ENCODE measurements at places on chromosomes 1 and 21.

- no peak for DNase-seq
Observed at GRCh38 chr1:84756455-84757082, 66.3 kb upstream of the SSX2IP start.

GRCh38 chr1:217482356-217483102 lies 148.4 kb downstream of the GPATCH2 start:
- peak; percentile 29 for DNase-seq

- peak; percentile 28 for DNase-seq
Observed at GRCh38 chr1:226082959-226083301, 20.4 kb downstream of the H3-3A start.

DNA sequence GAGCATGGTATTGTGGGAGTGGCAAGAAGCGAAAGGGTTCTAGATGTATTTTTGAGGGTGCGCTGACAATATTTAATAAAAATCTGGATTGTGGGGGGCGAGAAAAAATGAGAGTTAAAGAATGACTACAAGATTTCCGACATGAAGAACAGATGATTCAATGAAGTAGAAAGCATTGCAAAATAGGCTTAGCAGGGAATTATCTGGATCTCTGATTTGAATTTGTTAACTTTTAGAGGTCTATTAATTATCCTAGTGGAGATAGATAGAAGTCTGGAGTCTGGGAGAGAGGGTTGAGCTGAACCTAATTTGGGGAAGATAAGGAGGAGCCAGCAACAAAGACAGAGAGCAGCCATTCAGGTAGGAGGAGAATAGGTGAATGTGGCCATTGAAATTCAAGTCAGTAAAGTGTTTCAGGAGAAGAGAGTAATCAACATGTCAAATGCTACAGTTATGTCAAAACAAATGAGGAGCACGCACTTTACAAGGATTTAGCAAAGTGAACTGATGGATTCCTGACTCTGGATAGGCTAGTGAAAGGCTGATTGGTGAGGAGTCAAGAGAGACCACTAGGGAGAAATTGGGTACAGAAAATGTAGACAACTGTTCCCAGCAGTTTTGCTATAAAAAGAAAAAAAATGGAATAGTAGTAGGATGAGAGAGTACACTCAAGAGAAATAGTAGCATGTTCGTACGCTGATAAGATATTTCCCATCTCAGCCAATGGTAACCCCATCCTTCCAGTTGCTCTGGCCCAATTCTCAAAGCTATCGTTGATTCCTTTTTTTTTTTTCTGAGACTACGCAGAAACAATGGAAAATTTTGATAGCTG lies 393.2 kb upstream of the CXADR start:
- DNase-seq, result no peak

DNA sequence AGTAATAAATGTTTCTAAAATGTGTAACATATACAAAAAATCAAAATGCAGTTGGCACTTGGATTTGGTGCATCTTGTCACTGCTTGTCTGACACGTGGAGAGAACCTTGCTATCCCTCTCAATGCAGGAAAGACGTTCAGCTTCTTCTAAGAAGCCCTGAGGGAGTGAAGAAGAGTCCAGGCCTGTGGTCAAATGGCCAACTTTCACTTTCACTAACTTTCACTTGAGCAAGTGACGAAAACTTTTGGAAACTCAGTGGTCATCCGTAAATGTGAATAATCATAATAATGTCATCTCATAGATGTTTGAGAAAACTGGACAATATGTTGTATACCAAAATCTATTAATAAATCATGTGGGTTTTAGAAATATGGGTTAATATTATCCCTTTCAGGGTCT lies 61.9 kb downstream of the ERG start:
- DNase-seq, result no peak

DNA sequence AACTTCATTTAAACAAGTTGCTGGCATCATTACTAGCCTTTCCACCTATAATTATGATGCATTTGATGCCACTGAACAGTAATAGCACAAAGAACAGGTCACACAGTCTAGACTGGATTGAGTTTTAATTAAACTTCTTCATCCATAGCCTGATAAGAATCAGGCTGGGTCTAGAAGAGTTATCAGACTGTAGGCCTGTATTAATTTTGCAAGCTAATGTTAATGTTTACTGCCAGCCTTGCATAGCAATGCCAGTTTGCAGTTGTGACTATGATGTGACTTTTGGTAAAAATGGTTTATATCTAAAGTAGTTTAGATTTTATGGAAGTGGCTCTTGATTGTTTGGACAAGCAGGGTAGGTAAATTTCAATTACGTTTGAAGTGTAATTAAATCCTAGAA lies 68.0 kb downstream of the PRKAA2 start:
- no peak for DNase-seq

DNA sequence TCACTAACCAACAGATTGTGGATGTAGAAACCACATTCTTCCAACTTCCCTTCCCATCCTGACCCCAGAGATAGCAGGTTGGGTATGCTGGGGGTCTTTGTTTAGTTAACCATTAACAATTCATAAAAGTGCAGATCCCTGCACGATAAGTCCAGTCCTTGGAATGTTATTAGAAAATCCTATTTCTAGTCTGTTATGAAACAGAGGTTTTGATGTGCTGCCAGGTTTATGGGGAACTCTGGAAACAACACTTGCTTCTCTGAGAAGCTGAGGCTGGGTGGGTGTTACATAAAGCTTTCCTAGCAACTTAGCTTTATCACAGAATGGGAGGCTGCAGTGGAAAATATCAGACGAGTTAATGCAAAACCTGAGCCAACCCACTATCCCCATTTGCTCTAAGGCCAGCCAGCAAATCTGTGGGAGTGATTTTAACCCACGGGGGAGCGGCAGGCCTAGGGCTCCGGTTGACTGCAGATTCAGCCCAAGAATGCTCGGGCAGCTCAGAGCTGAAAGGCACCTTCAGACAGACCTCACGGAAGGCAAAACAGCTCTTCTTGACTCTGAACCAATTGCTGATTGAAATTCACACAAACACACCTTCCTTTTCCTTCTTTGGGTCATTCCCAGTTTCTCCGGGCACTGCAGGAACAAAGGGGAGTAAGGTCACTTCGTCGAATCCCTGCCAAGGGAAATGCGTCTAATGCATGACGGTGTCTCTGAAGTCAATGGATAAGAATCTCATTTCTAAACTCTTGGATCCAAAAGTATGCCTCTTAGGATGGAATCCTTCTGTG lies 111.7 kb upstream of the IRF2BP2 start:
- DNase-seq, result no peak

DNA sequence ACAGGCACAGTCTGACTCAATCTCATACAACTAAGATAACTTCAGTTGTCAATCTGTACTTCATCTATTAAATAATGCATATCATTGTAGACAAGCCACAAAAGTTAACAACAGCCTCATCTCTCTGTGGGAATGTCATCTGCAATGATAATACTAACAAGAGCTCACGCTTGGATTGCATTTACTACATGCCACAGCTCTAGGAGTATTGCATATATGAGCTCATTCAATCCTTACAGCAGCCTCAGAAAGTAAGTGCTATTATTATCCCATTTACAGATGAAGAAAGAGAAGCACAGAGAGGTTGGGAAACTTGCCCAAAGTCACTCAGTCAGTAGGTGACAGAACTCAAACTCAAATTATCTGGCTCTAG lies 105.7 kb upstream of the GUCA2B start:
- DNase-seq, result no peak

DNA sequence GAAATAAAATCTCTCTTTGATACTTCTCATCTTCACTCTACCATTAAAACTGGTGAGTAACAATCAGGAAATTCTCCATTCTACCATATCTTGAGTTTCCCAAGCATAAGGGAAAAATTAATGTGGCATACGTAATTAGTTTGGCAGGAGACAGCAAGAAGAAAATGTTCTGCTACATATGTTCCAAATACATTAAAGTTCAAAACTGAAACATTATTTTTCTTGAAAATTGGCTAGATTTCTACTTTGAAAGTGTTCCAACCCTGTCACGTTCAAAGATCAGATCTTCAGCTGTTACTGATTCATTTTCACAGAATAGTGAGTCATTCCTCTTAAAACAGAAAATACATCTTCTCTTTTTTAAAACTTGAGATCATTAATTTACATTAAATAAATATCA lies 48.5 kb downstream of the PIGK start:
- DNase-seq, result no peak

- DNase-seq, result no peak
Observed at GRCh38 chr1:191963286-191963685, 195.0 kb upstream of the RGS18 start.

GRCh38 chr1:224427346-224427745 lies 7.3 kb downstream of the WDR26 start:
- no peak for DNase-seq

DNA sequence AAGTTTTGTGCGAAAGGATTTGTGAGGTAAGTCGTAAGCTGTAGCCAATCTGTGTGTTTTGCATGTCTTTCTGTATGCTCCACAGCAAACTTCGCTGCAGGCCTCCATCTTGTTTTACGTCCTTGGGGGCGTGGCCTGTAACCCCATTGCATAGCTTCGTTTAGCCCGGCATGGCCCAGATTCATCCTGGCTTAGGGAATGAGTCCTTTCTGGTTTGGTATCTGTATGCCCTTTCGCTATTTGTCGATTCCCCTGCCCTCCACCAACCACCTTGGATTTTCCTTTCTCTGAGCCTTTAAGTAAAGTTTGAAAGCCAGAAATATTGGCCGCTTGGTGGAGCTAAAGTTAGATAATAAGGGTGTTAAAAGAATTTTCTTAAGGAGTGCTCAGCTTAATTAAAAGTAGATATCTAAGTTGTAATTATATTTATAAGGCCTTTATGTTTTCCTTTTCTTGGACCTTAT lies 1.1 kb downstream of the THEM4 start:
- DNase-seq, result no peak

DNA sequence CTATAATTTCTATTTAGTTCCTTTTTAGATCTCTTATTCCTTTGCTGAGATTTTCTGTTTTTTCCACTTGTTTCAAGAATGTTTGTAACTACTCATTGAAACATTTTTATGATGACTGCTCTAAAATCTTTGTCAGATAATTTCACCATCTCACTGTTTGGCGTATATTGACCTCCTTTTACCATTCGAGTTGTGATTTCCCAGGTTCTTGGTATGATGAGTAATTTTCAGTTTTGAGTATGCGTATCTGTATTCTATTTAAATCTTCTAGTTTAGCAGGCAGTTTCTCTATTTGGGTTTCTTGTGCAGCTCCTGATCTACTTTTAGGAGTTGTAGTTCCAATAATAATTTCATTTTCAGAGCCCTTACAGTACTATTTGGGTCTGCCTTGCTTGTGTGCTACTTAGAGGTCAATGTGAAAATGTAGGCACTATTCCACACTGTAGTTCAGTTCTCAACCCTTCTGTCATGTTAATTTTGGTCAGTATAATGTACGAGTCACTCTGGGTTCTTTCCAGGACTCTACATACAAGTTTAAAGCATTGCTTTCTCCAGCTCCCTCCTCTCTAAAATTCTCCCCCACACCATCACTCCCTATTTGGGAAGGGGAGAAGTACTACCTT lies 115.5 kb downstream of the ACBD6 start:
- DNase-seq, result no peak

- no peak for DNase-seq
Observed at GRCh38 chr1:36204347-36204909, 19.8 kb upstream of the THRAP3 start.

DNA sequence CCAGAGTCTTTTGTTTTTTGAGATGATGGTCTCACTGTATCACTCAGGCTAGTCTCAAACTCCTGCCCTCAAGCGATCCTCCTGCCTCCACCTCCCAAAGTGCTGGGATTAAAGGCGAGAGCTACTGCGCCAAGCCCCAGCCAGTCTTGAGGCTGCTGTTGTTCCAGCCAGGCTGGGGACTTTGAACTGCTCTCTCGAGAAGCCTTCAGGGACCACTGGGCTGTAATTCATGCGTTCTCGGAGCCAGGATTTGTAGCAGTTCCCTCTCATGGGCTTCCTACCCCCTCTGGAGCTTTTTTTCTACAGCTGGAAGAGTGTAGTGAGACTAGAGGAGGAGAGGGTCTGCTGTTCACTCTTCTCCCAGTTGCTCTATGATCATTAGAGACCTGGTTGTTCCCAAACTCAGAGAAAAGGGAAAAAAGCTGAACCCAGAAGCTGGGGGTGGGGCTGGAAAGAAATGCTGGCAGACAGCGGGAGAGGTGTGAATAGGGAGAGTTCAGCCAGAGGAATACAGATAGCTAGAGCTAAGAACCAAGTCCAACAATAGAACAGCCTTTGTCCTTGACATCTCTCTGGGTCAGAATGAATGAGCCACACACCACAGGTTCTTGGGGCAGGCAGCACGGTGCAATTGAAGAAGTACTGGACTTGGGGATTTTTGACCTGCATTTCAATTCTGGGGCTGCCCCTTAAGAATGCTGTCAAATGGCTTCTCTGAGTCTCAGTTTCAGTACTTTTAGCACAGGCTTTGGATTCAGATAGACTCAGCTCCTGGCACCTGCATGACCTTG lies 13.2 kb upstream of the SLC41A1 start:
- no peak for DNase-seq

GRCh38 chr1:64243757-64244080 lies 40.3 kb downstream of the UBE2U start:
- no peak for DNase-seq

GRCh38 chr1:31772669-31773248 lies 8.6 kb upstream of the ADGRB2 start:
- no peak for DNase-seq
